ENCODE measurements at places on chromosomes 7 and 10. TPM values are rescaled to one million over a fixed set of nuclear protein-coding genes. Genes with fewer than 3 reads are reported as not detected.
A peak's percentile ranks its signal among the peaks of the same experiment; 100 is the strongest.

- DNase-seq, result no peak
- no peaks in the 10 kb centered on the region for H3K36me3 ChIP-seq
- H3K27ac ChIP-seq, result no peak overlapping the region
- no peak overlapping the region for H3K4me3 ChIP-seq
- H3K4me1 ChIP-seq, result no peaks in the 10 kb centered on the region
- H3K27me3 ChIP-seq, result no peaks in the 10 kb centered on the region
Observed at GRCh38 chr7:121151774-121152221, 163.3 kb downstream of the CPED1 start.

DNA sequence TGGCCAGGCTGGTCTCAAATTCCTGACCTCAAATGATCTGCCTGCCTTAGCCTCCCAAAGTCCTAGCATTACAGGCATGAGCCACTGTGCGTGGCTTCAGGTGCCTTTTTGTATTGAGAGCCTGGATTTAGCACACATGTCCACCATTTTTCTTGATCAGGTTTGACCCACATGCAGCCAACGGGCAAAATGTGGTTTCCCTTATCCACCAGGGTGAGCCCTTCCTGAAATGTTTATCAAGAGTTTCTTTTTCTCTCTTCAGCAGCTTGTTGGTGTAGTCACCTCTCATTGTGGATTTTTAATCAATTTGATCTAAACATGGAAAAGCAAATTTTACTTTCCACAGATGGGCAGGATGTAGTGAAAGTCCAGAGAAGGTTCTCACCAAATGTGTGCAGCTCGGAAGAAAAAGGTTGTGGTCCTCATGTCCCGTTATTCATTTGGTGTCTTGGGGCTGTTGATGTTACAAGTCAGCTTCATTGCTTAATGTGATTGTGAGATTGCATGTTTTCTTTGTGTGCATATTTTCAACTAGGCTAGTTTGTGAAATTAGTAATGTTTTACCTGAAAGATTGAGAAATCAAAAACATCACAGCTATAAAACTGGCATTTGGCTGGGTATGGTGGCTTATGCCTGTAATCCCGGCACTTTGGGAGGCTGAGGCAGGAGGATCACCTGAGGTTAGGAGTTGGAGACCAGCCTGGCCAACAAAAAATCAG, 28.9 kb downstream of the GUSB start:
- no peaks in the 10 kb centered on the region for H3K27me3 ChIP-seq
- H3K36me3 ChIP-seq, result peaks cover 31% of the 10 kb centered on the region
- no peak overlapping the region for H3K27ac ChIP-seq
- no peak for DNase-seq
- no peak overlapping the region for H3K4me3 ChIP-seq
- H3K4me1 ChIP-seq, result no peaks in the 10 kb centered on the region

- no peak overlapping the region for H3K4me3 ChIP-seq
- H3K27ac ChIP-seq, result no peak overlapping the region
Observed at GRCh38 chr10:3901370-3901769, 116.4 kb upstream of the KLF6 start.

DNA sequence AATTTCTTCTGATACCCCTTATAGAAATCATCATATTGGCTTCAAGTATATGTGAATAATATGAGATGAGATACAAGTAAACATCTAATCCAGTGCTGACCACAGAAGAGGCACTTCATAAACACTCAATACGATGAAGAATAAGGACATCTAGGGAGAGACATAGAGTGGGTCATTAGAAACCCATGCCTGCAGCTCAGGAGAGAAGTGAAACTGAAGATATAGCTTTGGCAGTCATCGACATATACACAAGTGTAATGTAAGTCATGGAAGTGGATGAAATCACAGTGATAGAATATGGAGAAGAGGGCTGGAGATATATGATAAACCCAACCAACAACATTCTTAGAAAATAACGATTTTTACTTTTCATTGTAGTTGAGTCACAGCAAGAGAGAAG, 665.0 kb downstream of the PARD3 start:
- H3K4me1 ChIP-seq, result peaks cover 3% of the 10 kb centered on the region
- H3K27ac ChIP-seq, result no peak overlapping the region
- H3K36me3 ChIP-seq, result no peaks in the 10 kb centered on the region

DNA sequence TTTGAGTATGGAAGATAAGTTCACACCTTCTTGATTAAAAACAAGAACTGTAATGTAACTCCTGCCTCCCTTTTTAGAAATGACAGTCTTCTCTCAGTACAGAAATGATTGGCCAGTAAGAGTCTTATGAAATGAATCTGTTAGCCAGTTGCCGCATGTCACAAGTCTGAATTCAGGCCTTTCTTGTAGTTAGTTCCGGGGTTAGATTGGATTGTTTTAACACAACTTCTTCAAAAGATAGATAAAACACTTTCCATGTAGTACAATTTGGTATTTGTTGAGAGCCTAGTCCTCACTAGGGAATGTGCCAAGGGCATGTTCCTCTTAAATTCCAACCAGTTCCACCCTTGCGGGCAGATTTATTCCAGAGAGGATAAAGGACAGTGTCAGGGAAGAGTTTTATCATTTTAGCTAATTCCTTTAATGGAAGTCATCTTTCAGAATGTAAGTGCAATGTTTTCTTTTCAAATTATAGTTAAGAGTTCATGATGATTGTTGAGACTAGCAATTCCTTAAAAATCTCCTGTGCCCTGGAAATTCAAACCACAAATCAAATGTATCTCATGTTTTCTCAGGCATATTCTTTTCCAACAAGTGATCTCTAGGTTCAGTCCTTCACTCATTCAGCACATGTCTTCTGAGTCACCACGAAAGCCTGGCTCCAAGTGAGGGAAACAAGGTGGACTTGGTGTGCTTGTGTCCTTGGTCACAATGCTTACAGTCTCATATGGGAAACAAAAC, 4.1 kb downstream of the FHIP2A start:
- no peaks in the 10 kb centered on the region for H3K36me3 ChIP-seq
- no peak overlapping the region for H3K27ac ChIP-seq
- H3K27me3 ChIP-seq, result no peaks in the 10 kb centered on the region
- H3K4me3 ChIP-seq, result no peak overlapping the region
- no peaks in the 10 kb centered on the region for H3K4me1 ChIP-seq

DNA sequence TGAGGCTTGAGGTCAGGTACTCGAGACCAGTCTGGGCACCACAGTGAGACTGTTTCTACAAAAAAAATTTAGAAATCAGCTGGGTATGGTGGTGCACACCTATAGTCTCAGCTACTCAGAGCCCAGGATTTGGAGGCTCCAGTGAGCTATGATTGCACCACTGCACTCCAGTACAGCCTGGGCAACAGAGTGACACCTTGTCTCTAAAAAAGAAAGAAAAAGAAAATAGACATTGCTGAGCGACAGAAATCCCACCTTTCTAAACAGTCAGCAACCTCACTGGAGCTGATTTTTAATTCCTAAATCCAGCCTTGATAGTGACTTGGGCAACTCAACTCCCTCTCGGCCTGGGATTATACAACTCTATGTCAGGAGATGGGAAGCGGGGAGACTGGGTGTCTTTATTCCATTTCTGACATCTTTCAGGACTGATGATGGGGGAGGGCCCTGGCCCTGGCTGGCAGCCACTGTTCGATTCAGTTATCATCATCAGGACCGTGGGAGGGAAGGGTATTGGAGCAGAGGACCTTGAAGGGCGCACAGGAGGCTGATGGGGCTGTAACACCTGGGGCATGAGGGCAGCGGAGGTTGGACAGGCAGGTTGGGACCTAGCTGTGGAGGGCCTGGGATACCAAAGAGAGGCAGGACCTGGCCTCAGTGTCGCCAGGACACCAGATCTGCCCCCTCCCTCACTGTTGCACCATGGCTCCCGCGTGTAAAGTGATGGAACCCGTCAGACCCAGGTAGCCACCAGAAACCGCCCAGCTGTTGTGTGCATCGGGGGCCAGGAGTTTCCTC, 14.7 kb downstream of the HSPB1 start:
- DNase-seq, result no peak
- H3K4me1 ChIP-seq, result peaks cover 4% of the 10 kb centered on the region
- H3K27ac ChIP-seq, result peak overlapping the region; percentile 8
- peak overlapping the region; percentile 92 for H3K4me3 ChIP-seq
- peaks cover 10% of the 10 kb centered on the region for H3K36me3 ChIP-seq

GRCh38 chr7:120732256-120732655, 125.7 kb downstream of the TSPAN12 start:
- no peaks in the 10 kb centered on the region for H3K27me3 ChIP-seq
- no peaks in the 10 kb centered on the region for H3K36me3 ChIP-seq
- no peak overlapping the region for H3K27ac ChIP-seq

Gene GHRHR
- 5.9 TPM for total RNA-seq

Measured in H9 (cell line).